ENCODE measurements at places on chromosomes 3 and 15.

DNA sequence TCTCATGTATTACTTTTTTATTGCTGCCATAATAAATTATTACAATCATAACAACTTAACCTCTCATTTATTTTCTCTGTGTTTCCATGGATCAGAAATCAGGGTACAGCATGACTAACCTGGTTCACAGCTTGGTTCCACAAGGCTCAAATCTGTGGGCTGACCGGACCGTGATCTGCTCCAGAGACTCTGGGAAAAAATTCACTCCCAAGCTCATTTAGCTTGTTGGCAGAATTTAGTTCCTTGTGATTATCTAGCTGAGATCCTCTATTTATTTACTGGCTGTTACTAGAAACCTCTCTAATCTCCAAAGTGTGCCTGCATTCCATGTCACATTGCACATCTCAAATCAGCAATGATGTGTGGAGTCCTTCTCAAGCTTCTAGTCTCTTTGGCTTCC, 386.6 kb downstream of the DIPK2A start:
- DNase-seq = no peak

DNA sequence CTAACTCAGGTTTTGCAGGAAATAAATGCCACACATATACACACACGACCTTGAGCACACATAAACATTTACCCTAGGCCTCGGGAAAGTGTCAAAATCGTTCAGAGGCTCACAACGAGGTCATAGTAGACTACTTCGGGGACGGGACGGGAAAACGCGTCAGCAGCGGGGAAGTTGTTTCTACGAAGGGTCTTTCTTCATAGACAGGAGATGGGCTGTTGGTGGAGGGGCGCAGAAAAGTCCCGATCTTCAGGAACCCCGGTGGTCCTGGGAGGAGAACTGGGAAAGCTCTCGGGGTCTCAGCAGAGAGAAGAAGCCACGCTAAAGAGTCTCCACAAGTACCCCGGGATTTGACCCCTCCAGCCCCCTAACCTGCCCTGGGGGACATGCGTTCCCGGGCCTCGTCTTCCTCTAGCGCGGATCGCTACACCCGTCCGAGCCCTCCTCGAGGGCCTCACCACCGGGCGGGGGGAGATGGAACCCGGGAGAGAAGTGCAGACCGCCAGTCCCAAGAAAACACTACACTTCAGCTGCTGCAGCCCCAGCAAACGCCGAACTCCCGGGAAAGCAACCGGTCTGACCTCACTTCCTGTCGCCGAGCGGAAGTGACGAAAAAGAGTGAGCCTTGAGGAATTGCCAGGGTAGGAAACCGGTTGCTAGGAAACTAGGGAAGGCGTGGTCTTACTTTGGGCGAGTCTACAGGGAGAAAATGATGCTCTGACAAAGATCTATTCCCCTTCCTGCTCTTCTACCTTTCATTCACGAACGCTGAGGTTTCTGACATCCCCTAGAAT, at the start of gene PIK3R4:
Gene PIK3R4, minus strand, starts transcription at position 584 of the 794 bp plus-strand sequence. CDS start 1,611 bp downstream, outside the sequence.
- DNase-seq = peak; percentile 98

- no peak for DNase-seq
Observed at GRCh38 chr3:127637546-127637945, 8.6 kb downstream of the PODXL2 start.

GRCh38 chr3:155064920-155065319, 15.2 kb upstream of the MME start:
- DNase-seq = no peak

GRCh38 chr3:188537606-188538005, 383.6 kb downstream of the LPP start:
- no peak for DNase-seq

DNA sequence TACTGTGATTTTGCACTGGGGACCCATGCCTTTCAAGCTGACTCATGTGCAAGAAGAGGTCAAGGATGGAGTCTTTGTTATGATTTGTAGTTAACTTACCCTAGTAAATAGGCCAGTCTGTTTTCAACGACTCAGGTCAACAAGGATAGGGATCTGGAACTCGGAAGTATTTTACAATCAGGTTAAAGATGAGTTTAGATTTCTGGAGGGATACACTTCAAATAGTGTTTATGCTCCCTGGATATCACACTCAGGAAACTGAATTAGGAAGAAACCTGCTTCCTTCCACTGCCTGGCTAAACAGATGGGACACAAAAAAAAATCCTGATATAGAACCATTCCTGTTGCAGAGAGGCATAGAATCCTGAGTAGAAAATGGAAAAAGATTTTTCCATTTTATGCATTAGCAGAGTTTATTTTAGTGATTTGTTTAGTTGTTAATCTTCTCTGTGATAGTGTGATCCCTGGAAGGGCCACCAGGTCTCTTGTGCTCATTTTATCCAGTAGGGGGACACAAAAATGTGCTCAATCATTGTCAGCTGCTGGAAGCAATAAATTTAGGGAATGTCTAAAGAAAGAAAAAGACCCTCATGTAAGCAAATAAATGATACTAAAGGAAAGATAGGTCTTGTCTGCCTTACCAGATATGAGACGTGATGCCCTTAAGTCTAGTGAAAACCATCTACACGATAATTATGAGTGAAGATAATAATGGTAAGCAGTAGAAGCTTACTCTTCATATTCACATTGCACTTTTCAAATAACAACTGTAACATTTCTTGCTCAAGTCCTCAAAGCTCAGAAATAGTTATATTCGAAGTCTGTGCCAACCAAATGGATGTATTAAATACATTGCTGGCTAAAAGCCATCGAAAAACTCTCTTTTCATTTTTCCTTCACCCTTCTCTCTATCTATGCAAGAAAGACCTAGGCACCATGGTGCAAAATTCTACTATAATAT, 452.1 kb upstream of the KCNMB2 start:
- peak; percentile 54 for DNase-seq

DNA sequence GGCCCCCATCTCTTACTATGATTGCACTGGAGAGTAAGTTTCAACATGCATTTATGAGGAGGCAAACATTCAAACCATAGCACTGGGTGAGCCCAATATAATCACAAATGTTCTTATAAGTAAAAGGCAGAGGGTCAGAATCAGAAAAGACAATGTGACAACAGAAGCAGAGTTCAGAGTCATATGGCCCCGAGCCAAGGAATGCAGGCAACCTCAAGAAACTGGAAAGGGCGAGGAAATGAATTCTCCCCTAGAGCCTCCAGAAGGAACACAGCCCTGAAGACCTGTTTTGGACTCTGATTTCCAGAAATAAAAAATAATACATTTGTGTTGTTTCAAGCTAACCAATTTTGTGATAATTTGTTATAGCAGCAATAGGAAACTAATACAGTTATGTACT, 81.3 kb upstream of the ABI3BP start:
- DNase-seq = no peak

- no peak for DNase-seq
Observed at GRCh38 chr15:33442449-33442848, 131.7 kb downstream of the RYR3 start.

DNA sequence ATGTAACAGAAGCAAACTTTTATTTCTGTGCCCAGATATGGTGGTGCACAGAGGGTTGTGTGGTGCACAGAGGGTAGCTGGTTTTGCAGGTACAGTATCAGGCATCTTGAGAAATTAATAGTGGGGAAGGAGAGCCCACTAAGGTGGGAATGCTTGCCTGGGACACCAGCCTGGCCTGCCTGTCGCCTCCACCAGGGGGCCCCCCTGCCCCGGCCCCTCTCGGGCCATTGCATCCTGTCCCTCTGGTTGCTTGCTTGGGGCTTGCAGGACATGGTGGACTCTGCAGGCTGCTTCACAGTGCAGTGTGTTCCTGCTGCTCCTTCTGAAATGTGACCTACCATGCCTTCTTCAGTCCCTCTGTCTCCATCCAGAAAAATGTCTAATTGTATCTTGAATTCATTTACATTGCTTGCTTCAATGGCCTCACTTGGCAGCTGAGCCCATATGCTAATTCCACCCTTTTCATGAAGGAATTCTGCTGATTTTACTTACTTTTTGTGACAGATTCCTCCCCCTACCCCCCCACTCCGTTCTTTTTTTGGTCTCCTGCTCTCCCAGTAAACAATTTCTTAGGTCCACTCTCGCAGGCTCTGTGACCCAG, 73.6 kb downstream of the EEFSEC start:
- peak; percentile 4 for DNase-seq

DNA sequence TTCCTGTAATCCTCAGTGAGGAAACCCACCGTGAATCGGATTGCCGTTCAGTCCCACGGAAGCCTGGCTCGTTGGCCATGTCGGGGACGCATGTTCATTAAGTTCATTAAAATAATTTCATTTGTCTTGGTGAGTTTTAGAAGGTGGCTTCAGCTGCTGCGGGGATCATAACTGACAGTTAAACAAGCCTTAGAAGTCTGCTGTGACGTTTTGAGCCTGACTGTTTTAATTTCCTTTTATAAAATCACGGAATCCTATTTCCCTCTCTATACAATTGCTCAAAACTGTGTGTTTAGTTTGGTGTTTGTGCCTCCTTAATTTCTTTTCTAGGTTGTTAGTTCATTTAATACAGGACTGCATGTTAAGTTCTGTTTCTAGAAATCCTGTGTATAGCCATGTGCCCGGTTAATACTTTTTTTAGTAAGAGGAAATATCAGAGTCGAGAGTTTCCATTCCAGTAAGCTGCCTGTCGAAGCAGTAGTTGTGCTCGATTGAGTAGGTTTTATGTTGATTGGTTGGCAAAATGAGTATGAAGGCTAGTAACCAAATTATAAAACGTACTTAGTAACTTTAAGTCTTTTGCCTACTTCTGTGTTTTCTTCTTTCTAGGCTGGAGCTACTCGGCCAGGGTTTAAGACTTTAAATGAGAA, 705 bp downstream of the NIPA2 start:
- no peak for DNase-seq

DNA sequence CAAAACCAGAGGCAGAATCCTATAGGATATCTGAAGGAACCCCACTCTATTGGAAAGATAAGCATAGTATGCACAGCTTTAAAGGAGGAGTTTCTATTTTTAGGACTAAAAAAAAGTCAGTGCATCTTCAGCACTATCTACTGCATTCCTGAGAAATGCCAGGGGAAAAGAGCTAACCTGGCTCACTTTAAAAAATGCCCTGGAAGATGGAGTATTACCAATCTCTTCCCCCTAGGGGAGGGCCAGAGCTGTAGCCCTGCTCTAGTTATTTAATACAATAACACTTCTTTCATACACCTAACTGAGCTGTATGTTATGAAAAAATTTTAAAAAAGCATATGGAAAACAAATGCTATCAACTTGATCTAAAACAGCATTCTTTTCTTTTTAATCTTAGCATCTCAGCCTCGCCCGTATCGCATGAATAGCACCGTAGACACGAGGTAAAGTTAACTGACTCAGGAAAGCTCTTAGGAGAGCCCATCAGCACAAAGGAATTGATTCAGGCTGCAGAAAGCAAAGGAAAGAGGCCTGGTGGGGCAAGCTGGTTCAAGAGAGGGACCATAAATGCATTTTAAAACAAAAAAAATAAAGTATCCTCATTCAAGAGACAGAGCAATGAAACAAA, 50.2 kb downstream of the TGM4 start:
- no peak for DNase-seq

GRCh38 chr3:172647080-172647479, 63.8 kb downstream of the NCEH1 start:
- DNase-seq = no peak
